Fibroblast of mammary gland (primary cell): ENCODE measurements at places on chromosomes 2 and 18.

DNA sequence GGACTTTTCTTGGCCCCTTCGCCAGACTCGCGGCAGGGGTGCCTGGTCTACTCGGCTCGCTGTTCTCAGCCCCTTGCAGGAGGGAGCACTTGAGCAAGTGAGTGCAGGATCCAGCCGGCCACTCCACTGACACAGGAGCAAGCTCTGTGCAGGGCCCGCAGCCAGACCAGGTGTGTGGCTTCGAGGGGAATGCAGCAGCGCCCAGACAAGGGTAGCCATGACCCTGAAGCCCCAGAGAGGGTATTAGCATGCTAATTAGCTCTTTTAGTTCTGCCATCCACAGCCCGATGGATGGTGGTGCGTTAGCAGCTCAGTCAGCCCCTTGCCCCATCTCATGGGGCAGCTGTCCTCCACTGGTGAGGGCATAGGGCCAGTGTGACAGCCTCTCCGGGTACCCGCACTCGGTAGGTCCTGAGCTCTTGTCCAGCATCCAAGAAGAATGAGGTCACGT is 103.2 kb upstream of the HS6ST1 start:
- no peak for DNase-seq

DNA sequence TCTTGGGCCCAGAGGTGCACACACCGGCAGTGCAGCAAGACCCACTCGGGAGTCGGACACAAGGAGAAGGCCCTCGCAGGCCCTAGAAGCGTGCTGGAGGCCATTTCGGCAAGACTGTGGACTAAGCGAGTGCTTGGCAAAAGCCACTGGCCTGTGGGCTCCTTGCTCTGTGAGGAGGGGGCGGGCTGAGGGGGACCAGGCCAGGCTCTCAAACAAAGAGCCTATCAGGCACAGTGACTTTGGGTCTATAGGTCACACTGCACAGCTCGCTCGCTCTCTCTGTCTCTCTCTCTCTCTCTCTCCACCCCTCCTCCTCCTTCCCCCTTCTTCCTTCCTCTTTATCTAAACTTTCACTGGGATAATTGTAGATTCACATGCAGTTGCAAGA is 23.6 kb upstream of the ZCCHC2 start:
- DNase-seq = no peak

- peak; percentile 75 for DNase-seq
Observed at GRCh38 chr2:173854840-173855239, 110.3 kb downstream of the SP3 start.

DNA sequence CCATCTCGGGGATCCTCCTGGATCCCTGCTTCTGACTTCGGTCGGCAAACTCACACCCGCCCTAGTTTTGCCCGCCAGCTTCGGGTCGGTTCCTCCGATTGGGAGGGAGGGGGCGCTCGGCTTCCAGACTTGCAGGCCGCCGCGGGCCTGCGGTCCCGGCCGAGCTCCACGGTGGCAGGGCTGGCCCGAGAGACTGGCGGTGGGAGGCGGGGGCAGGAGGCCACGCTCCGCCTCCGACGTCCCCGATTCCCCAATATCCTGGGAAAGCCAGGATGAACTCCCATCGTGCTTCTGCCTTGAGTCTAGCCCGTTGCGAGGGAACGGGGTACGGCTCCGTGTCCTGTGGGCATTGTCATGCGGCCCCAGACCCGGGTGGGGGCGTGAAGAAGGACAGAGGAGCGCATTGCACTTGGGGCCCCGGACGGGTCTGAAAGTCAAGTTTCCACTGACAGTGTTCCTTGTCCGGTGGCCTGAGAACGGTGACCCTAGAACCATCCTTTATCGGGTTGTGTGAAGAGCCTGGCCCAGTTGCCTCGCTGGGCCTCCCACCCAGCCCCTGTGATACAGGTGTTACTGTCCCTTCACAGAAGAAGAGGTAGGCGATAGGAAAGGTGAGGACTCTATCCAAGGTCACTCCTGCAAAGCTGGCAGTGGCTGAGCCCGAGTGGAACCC is 2.4 kb upstream of the INHBB start:
- peak; percentile 62 for DNase-seq

DNA sequence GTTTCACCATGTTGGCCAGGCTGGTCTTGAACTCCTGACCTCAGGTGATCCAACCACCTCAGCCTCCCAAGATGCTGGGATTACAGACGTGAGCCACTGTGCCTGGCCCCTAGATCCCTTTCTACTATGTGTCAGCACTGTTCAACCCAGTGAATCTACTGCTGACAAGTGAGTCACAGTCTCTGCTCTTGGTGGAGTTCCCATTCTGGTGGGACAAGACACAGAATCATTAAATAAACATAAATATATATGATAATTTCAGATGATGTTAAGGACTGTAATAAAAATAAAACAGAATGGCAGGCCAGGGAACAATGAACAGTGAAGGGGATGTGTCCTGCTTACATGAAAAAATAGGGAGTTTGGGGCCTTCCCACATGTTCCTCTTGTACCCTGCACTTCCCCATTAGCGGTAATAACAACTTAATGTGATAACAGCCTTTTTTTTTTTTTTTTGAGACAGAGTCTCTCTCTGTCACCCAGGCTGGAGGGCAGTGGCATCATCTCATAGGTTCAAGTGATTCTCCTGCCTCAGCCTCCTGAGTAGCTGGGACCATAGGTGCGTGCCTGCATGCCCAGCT is 112.2 kb downstream of the CPO start:
- DNase-seq = peak; percentile 75

- no peak for DNase-seq
Observed at GRCh38 chr2:106161938-106162820, 31.9 kb downstream of the UXS1 start.

DNA sequence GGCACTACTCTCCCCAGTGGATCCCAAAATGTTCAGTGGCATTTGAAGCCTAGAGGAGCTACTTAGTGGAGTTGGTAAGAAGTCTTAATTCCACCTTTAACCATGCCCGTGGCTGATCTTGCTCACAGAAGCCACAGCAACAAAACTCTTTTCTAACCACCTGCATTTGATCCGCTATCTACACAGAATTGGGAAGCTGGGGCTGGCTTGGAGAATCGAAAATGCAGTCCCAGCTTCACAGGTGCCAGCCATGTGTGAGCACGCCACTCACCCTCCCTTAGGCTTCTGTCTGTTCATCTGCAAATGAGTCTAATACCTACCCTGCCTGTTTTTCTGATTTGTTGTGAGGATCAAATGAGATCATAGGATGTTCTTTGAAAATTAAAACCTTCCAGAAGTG is 182.6 kb downstream of the BCL11A start:
- DNase-seq = no peak

DNA sequence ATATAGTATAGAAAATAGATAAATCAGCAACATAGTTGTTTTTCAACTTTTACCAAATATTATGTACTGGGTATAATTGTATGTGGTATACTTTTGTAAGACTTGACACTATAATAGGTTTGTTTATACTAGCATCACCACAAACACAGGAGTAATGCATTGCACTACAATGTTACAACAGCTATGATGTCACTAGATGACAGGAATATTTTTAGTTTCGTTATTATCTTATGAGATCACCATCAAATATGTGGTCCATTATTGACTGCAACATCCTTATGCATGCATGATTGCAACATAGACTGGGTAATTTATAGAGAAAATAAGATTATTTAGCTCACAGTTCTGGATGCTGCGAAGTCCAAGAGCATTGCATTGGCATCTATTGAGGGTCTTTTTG is 678.4 kb upstream of the ZNF804A start:
- peak; percentile 11 for DNase-seq

GRCh38 chr2:64914735-64915509 is 74.3 kb upstream of the SLC1A4 start:
- peak; percentile 55 for DNase-seq

- DNase-seq = no peak
Observed at GRCh38 chr2:109472331-109472959, 141.3 kb downstream of the SEPTIN10 start.

GRCh38 chr2:201969938-201970785 is 63.5 kb upstream of the FZD7 start:
- peak; percentile 82 for DNase-seq

DNA sequence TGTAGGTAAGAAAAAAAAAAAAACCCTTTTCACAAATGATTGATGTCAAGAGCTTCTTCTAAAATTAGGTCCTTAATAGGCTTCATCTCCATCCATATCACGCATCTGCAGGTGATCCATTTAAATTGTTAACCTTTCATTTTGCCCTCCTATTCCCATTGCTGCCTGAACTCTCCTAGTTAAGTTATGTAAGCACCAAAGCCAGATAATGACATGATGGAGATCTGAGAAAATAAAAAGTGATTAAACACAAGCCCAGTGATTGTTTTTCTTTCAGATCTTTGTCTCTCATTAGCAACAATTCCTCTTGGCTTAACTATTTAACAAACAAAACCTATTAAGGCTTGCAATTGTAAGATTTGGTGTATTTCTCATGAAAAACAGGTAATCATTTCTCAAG is 20.0 kb downstream of the LANCL1 start:
- no peak for DNase-seq

DNA sequence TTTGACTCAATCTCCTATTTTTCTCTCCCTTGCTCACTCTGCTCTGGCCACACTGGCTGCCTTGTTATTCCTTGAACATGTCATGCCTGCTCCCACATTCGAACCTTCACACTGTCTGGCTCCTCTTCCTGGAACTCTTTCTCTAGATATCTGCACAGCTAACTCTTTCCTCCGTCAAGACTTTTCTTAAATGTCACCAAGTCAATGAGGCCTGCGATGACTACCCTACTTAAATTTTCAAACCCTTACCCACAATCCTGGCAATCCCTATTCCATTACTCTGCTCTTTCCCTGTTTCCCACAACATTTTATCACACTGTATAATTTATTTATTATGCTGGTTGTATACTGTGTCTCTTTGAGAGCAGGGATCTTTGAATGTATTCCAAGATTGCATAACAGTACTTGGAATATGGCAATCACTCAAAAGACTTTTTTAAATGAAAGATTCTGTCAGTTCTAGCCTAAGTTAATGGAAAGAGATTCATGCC is 206.2 kb downstream of the SRBD1 start:
- DNase-seq = peak; percentile 61

DNA sequence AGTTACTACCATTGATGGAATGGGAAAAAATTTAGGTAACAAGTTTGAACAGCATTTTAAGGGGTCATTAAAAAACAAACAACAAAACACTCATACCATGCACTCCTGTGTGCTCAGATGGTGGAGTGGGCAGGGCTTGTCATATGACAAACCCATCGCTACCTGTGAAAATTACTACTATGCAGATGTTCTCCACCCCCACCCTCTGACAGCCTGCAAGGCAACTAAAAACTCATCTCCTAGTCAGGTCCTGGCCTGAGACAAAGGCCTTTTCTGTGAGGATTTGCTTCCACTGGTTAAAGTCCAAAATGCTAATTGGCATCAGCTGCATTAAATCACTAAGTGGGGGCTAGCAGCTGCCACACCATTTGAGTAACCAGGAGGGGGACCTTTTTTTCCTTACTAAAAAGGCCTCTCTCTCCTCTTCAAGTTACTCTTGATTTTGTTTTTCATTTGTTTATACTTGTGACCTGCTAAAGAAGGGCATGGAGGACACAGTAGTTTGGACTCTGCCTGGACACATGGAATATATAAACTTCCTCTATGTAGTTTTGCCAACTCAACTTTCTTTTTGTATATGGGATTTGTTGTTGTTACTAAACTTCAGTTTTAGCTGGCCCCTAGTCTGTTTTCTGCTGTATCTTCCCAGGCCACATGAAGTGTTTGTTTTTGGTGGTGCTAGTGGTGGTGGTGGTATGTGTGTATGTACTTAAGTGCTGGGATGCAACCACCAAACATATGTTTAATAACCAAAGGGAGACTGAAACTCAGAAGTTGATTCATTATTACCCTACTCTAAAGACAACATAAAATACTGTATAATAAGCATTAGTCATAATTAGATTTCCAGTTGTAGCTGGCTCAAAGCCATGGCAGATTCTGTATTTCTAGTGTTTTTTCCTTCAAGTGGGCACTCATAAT is 121.3 kb downstream of the MAP4K4 start:
- DNase-seq = peak; percentile 88

GRCh38 chr2:115303-115702 is 69.0 kb upstream of the FAM110C start:
- no peak for DNase-seq

DNA sequence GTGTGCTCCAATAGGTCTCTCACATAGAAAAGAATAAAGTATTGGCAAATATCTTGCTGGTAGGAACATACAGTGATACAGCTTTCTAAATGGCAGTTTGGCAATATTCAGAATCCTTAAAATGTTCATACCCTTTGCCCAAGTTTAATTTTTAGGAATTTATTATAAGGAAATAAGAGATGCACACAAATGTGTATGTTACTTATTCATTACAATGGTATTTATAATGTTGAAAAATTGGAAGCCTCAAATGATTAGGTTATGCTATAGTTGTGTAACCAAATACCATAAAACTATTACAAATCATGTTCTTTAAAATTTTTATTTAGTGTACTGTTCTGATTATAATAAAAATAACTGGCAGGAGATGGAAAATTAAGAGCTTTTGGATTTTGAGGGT is 196.8 kb downstream of the MCFD2 start:
- DNase-seq = no peak

DNA sequence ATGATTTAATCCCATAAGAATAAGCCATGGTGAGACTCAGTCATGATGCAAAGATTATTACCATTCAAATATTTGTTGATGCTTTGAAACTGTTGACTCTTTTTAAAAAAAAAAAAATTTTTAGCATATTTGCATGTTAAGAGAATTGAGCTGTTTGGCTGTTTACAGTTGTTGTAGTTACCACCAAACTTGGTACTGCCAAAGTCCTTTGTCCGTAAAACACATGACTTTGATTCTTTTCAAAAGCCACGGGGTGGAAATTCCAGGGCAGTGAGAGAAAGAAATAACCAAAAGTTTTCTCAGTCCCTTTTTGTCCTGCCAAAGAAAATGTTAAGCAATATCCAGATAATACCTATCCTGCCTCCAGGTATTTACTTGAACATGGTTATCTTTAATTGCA is 474.8 kb downstream of the METTL4 start:
- no peak for DNase-seq

GRCh38 chr2:164725542-164725941 is 104.3 kb upstream of the GRB14 start:
- DNase-seq = no peak

GRCh38 chr18:63025251-63026090 is 294.1 kb downstream of the BCL2 start:
- peak; percentile 10 for DNase-seq

DNA sequence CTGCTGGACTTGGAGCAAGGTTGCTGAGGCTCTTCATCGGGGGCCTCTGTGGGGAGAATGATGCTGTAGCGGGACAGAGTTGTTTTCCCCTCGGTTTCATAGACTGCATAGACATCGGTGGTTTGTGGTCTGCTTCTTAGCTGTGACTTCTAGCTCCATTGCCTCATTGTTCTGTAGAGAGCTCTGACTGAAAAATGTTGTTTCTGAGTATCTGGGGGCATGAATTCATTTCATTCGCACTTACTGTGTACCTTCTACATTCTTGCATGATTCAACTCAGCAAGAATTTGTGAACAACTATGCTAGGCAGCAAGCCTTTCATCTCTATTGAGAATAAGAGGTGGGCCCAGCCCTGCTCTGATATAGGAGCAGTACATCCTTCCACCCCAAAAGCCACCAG is 406.8 kb downstream of the NBAS start:
- no peak for DNase-seq

DNA sequence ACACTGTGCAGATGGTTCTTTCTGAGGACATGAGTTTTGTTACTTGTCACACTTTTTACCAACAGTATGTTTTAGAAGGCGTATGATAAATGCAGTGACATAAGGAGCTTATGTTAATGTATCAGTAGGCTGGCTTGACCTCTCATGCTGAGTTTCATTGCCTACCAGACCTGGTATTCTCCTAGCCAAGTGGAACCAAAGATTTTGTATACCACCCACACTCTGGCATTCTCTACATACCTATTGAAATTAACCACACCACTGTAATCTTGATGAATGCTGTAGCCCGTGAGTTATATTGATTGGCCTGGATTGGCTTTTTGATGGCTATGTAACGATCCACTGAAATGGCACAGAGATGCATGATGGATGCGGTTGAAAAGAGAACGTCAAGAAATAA is 11.4 kb downstream of the HTR2B start:
- no peak for DNase-seq
